ENCODE measurements at places on chromosomes 5 and 9.
A peak's percentile ranks its signal among the peaks of the same experiment; 100 is the strongest.

DNA sequence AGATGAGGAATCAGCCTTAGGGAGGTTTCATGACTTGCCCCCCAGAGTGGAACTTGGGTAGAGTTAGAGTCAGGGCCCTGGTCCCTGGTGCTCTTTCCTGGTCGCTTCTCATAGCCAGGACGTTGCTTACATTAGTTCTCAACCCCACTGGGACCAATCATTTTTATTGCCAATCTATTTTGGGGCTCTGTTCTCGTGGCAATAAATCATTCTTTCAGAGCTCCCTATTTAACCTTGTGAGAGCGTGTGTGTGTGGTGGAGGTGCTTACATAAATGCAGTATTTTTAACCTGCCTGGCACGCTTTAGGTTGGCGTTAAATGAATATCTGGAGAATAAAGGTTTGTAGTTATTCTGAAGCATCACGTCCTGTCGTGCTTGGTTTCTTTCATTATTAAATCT, 4.1 kb downstream of the TRIO start:
- no peak for DNase-seq

- DNase-seq: no peak
Measured at GRCh38 chr5:72428669-72429068, 78.5 kb downstream of the ZNF366 start.

- DNase-seq: no peak
Measured at GRCh38 chr9:113238859-113239232, 17.5 kb downstream of the SLC31A1 start.

- no peak for DNase-seq
Measured at GRCh38 chr9:97382099-97382718, 29.7 kb upstream of the TDRD7 start.

DNA sequence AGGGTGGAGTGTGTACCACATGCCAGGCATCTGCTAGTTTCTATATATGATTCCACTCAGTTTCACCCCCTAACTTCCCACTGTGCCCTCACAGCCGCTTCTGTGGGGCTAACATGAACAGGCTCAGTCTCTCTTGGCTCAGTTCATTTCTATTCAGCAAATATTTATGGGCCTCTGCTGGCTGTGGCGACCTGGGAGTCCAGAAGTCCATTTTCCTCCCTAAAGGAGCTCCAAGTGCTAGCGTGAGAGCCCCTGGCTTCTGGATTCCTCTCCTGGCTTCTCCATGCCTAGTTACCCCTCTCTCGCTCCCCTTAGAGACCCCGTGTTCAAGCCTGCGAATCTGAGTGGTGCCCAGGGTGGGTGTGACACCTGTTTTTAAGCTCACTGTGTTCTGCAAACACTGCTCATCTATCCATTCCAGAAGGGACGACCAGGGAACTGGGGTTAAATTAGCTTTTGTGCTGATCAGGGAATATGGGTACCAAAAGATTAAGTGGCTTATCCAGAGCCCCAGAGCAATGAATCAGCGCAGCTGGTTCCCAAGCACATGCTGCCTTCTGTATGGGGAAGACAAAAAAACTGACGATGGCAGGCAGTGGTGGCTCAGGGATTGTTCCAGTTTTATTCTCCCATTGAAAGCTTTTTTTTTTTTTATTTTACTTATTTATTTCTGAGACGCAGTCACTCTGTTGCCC, 57.6 kb downstream of the HMCN2 start:
- DNase-seq: peak; percentile 67

DNA sequence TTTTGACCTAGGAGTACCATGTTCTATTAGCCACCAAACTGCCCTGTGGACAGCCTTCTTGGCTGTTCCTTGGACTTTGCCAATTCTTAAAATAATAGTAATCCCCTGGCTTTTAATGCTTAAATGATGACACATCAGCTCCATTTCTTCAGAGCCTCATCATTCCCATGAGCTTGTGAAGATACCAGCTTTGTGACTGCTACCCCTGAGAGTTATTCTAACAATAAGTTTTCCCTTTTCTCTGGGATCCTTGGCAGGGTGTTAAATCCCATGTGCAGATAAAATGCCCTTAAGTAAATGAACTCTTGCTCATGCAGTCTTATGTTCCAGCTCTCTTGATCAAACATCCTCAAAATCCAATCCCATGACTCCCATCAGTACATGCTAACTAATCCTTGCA, 415.3 kb downstream of the CETN3 start:
- DNase-seq: no peak

GRCh38 chr5:174608631-174609097, 115.7 kb upstream of the MSX2 start:
- DNase-seq: no peak

- no peak for DNase-seq
Measured at GRCh38 chr5:120640778-120641177, 176.7 kb downstream of the PRR16 start.

DNA sequence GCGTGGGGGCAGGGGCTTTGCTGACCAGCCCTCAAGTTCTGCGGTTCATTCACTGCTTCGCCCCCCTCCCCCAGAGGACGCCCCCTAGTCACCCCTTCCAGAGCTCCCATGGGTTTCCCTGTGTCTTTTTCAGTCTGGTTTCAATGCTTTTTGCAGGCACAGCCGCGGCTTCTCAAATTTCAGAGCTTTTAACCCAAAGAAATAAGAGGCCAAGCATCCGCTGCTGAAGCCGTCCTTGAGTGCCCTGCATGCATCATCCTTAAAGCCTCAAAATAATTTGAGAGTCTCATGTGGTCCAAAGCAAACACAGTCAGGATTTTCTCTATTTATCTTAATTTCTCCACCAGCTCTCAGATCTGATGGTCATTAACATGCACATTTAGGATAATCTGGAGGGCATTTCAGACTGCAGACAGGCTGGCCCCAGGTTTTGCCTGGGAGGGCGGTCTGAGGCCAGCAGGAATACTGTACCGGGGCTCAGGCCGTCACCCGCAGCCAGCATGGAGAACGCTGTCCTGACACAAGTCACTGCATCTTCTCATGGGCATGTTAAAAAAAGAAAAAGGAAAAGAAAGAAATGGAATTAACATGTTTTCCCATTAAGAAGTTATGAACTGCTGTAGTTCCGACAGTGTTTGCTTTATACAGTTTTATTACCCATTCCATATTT, 420.8 kb upstream of the IRX4 start:
- DNase-seq: peak; percentile 43

DNA sequence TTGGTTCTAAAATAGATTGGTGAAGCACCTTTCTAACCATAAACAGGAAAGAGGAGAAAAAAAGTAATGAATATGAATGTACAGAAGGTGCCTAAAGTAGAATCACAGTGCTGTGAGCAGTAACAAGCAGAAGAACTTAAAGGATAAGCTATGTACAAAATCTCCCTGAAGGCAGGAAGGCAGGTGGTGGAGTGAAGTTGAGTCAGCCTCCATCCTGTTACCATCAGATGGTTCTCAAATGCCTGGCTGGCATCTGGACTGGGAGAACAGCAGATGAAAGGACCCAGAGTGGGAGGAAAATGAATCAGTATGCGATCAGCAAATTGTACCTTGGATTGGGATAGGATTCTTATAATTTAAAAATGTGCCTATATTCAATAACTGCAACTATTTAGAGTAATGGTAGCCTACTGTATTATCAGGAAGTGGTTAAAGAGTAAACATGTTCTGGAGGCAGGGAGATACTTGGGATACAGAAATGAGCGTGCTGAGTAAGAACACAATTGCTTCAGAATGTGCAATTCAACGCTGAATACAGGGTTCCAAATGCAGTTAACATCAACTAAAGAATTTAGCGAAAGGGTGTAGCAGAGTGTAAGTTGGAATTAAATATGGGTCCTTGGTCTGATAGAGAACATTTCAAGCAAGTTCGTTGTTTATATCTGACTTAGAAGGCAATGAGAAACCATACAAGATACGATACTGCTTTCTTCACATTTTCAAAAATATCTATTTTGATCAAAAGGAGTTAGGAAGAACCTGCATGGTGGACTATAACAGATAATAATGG, 21.1 kb upstream of the FER start:
- no peak for DNase-seq

- DNase-seq: peak; percentile 61
Measured at GRCh38 chr5:81971111-81971711, 612 bp upstream of the ATG10 start.
